ENCODE measurements at places on chromosomes 6 and 20.

- no peak for DNase-seq
Measured at GRCh38 chr6:36268478-36269275, 1.2 kb upstream of the PNPLA1 start.

DNA sequence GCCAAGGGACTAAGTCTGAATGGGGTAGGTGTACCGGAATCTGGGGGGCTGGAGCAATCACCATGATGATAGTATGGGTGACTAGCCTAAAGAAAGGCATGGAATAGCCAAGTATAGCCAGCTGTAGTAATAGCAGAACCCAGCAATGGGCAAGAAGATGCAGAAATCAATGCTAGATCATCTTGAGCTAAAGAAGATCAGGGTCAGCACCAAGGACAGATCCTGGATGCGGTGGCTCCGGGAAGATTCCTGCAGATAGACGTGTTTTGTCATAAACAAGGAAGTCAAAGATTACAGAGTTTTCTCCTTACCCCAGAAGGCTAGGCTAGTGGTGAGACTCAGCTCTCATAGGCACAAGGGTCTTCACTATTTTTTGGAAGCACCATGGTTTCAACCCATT lies 561.6 kb upstream of the CHD6 start:
- peak; percentile 3 for DNase-seq

- no peak for DNase-seq
Measured at GRCh38 chr6:23498013-23498412, 628.0 kb upstream of the NRSN1 start.

DNA sequence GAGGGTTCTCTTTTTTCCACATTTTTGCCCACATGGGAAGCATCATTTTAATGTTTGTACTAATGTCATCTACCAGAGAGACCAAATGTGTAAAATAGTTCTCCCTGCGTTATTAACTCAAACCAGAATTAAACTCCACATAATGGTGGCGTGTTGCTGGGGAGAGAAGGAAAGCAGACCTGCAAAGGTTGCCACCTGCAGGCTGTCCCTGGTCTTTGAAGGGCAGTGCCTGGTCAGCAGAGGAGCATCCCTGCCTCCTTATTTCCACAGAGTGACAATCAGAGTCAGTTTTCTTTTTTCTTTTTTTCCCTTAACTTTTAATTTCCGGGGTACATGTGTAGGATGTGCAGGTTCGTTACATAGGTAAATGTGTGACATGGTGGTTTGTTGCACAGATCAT lies 214.5 kb downstream of the TBX18 start:
- DNase-seq = no peak

DNA sequence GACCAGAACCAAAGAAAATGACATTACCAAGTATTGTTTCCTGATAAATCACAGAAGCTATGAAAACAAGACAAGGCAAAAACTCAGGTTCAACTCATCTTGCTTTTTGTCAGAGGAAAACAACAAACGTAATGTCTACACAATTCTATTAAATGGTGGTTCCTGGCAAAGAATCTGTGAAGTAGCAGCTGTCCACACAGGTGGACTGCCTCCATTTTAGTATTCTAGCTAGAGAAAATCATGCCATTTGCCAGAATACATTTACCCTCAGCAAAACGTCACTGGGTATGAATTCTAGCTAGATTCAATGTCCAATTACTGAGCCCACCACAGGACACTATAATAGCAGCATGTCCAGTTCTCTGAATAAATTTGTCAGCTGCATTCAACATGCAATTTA lies 125.4 kb downstream of the ADGRB3 start:
- DNase-seq = no peak

GRCh38 chr6:4295058-4295782 lies 159.8 kb upstream of the ECI2 start:
- DNase-seq = no peak

DNA sequence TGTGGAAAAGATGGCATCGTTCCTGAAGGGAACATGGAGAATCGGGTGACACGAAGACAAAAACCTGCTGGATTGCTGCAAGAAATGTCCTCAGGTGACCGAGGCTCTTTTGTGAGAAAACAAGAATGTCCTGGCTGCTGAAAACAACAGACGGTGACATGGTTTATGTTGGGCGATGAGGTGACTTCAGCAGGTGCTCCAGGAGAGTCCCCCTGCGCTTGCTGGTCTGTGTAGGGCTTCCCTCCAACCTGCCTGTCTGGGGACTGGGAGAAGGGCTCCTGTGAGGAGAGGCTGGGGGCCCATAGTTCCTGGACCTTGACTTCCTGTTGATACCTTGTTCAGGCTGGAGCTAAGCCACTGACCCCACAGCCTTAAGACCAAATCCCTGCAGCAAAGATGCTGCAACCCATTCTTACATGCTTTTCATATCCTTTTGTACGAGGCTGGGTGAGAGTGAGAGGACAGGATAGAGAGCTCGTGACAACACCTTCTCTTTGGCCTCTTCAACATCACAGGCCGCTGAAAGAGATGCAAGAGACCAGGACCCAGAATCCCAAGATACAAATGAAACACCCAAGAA lies 134.8 kb downstream of the CD83 start:
- no peak for DNase-seq

DNA sequence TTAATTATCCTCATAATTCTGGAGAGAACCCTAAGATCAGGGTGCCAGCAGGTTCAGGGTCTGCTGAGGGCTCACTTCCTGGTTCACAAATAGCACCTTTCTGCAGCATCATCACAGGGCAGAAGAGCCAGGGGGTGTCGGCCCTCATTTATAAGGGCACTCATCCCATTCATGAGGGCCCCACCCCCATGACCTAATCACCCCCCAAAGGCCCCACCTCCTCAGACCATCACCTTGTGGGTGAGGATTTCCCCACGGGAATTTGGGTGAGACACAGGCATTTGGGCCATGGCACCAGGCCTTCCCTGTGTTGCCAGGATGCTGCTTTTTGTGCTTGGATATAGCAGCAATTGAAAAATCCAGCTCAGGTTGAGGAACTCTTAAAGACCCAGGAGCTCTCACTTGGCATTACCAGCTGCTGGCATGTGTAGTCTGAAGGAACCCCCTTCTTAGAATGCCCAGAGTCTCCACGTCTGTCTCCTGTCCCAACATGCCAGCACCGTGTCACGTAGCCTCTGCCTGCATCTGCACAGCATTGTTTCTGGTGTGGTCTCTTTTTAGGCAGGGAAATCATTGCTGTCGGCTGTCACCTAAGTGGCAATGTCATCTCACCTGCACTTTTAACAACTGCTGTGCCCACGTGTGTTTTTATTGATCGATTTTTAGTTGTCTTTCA lies 71.5 kb downstream of the RPP40 start:
- DNase-seq = no peak

DNA sequence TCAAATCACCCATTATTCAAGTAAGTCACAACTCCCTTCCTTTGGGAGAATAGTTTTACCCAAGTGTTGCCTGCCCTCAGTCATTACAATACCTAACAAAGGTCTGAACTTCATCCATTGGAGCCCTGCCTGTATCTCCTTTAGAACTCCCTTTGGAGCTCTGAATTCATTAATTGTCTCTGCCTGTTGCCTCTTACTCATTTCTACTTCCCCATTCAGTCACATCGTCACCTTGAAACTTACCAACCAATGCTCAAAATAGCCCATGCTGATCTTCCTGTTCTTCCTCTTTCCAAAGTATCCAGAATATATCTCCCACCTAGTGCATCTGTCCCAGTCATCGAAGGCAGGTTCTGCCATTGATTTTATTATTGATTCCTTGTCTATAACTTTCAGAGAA lies 120.7 kb upstream of the ADGRF1 start:
- no peak for DNase-seq

DNA sequence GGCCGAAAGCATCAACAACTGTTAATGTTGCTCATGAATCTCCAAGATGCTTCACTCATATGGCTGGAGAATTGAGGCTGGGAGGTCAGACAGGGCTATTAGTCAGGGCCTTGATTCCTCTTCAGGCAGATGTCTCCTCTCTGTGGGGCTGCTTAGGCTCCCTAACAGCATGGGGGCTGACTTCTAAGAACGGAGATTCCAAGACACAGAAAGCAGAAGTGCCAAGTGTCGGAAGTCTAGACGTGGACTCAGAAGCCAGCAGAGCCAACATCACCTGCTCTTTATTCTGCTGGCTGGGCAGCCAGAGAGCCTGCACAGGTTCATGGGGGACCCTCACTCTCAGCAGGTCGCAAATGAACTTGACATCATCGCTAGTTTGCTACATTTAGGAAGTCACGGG lies 279.8 kb downstream of the CDH26 start:
- no peak for DNase-seq

DNA sequence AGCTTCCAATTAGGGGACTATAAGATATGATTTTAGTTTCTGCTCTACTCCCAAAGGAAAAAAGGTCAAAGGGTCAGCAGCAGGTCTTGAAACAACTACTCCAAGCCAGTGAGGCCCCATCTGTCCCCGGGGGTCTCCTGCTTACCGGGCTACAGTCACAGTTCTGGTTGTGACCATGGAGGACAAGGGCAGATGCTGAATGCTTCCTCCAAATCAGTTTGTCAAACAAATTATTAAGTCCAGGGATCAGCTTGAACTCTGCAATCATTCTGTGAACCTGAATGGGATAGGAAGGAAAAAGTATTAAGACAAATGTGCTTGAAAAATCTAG lies 60.2 kb downstream of the MYH7B start:
- DNase-seq = no peak

GRCh38 chr6:110090876-110091275 lies 88.6 kb downstream of the WASF1 start:
- DNase-seq = no peak

DNA sequence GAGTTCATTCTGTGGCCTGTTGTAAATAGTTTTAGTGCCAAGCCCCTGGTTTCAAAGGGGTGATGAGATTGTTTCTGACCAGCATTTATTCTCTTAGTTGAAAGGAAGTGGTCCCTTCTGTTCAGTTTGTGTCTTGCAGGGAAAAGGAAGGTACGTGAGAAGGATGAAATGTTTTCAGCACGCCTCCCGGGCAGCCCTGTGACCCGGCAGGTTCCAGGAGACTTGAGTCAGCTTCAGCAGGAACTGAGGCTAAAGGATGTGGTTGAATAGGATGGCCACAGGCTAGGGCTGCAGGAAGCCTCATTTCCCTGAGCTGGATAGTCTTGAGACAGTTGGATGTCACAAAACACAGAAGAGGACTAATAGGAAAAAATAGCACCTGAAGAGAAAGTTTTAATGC lies 132.4 kb upstream of the SYNDIG1 start:
- DNase-seq = no peak

- DNase-seq = no peak
Measured at GRCh38 chr6:5892669-5893068, 114.1 kb downstream of the NRN1 start.
